ENCODE measurements at places on chromosomes 11 and 22.

GRCh38 chr11:112289588-112290492, 29.2 kb upstream of the PLET1 start:
- DNase-seq = peak; percentile 78

GRCh38 chr11:100359281-100359680, 327.8 kb upstream of the ARHGAP42 start:
- DNase-seq = no peak

GRCh38 chr22:35381424-35382009, 621 bp downstream of the HMOX1 start:
- no peak for DNase-seq

DNA sequence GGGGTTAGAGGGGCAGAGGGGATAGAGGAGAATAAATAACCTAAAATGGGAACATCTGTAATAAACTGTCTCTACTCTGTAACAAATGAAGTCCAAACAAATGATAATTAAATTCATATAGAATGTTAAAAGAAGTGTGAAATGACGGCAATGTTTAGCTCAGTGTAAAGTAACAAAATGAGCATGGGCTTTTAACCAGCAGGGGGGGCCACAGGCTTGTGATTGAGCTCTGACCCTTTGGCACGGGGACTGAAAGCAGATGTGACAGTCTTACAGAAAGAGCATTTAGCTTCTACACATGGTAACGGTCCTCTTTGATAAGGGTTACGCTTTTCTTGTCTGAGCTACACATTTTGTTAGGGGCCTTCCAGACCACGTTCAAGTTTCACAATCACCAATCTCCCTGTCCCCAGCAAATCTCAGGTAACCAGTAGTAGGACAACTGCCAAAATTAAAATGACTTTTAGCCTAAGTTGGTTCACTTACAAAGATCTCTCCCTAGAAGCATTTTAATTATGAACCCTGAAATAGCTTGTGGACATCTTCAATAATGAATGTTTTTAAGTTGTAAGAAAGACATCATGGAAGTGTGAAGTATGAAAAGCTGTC, 262.5 kb downstream of the DCDC1 start:
- peak; percentile 54 for DNase-seq

- no peak for DNase-seq
Measured at GRCh38 chr11:104390651-104391050, 226.7 kb upstream of the PDGFD start.

All from Ammon's horn (tissue), 1 donor.